Stimulated activated memory B cell treated with anti-CD40 and anti-IgM and Interleukin-4, amounts not matched to agents 10 μg/mL and 1 μg/mL and 100 μg/mL, for 72 hours (primary cell): ENCODE measurements at places on chromosomes 4 and X.

DNA sequence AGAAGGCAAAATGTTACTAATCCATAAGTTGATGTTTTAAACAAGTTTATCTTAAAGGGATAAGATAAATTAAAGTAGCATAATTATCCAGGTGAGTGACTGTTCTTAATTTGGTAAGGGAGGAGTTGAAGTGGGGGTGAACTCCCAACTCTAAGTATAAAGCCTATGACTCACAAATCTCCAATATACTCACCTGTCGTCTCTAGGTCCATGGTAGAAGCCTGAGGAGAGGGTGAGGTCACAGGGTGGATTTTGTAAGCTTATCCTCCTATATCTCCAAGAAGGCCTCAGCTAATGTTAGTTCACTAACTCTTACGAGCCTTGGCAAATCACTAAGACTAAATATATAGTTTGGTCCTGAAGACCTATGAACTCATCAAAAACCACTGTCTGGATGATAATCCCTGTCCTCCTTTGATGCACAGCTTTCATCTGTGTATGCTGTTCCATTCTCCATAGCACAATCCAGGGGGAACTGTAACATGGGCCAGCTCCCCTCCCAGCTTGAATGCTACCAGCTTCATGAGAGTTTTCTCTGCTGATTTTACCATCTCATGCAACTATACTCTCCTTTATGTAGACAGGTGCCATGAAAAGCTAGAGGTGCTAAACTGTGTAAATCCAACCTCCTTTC lies 158.7 kb downstream of the BTC start:
- no peak for ATAC-seq

DNA sequence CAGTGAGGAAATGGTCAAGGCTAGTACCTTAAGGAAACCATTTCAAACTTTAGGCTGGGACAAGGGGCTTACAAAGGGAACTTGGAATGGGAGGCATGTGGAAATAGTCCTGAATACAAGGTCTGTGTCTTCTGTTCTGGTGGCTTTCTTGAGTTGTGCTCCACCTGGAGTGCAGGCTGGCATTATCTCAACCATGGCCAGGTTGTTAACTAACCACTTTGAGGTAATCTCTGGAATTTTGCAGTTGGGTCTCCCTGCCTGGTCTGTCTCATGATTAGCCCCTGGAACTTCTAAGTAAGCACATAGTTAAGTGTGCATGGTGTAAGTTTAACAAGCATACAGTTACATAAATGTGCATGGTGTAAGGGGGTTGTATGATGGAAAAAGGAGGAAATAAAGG lies 77.5 kb downstream of the PCDH18 start:
- no peak for ATAC-seq

GRCh38 chr4:8383016-8383415 lies 57.5 kb downstream of the ACOX3 start:
- ATAC-seq = no peak

DNA sequence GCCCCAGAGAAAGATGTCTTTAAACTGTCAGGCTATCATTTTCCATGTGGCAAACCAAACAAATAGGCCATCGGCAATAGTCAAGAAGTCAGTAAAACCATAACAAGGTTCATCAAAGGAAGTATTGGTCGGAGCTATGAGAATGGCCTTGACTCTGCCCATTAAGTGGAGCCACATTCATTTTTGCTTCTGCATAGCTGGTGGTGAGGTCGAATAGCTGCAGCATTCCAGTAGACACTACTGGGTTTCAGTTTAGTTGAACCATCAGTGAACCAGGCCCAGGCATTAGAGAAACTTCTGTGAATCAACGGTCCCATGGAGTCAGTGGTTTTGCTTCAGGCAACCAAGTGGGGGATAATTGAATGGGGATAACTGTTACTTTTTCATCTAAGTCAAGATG lies 92.0 kb upstream of the MED14 start:
- no peak for ATAC-seq

DNA sequence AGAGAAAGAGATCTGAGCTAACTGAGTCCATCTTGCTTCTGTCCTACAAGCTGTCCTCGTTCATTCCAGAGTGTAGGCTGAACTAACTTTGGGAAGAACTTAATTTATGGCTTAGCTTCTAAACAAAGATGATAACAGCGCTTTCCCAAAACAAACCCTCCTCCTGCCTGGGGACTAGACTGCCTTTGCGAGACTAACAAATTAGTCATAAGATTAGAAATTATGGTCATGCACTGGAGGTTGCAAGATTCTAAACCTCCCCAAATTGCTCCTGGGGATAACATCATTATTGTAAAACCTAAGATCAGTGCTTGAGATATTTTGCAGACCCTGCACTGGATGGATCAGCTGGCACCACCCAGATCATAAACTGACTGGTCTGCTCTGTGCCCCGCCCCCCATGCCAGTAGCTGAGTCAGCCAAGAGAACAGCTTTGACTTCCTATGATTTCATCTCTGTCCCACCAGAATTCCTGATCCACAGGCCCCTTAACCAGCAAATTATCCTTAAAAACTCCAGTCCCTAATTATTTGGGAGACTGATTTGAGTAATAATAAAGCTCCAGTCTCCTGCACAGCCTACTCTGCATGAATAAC lies 883.3 kb downstream of the TRIML1 start:
- ATAC-seq = no peak

- ATAC-seq = peak; percentile 57
Measured at GRCh38 chr4:168585168-168586091, 88.6 kb downstream of the PALLD start.

- ATAC-seq = no peak
Measured at GRCh38 chr4:4812145-4812794, 47.2 kb upstream of the MSX1 start.

GRCh38 chrX:130301977-130302376 lies 33.3 kb upstream of the ZNF280C start:
- no peak for ATAC-seq

DNA sequence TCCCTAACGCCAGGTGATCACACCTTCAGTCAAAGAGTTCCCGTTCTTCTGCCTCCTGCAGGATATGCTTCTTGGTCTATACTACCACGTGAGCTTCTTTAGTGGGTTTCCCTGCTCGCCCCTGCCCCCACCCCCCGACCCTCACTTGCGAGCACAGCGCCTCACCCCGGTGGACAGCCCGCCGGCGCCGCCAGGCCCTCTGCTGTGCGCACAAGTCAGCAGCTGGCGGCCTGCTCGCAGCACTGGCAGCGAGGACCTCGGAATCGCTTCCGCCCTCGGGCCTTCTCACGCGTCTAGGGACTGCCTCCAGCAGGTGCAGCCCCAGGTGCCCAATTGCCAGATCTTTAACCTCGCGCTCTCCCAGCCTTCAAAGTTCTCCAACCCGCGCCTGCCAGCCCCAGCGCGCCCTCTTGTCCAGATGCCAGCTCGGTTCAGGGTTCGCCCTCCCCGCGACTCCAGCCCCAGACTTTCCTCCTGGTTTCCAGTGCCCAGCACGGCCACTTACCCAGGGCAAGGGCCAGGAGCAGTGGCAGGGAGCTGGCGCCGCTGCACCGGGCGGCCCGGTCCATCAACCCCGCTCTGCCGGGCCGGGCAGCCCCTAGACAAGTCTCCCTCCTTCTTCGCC lies 454 bp downstream of the BTC start:
- peak; percentile 75 for ATAC-seq

DNA sequence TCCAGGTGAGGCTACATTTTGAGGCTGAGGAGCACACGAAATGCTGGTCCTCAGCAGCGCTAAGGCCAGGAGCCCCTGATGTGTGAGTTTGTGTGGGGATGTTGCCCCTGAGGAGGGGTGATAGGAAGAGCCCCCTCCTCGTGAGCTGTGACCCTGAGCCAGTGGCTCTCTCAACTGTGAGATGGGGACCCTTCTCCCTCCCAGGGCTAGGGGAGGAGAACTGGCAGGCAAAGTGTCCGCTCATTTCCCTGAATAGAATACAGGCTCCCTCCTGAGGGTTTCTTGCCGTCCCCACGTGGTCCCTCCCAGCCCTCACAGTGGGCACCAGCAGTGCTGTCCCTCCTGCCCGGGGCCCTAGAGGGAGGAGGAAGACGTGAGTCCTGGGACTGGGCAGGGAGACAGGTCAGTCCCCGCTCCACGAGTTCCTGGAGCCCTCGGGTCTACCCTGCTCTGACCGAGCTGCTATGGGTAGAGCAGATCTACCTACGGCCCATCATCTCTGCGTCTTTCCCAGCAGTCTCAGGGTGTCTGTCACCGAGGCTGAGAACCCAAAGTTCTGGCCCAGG lies 21.0 kb upstream of the TBC1D14 start:
- ATAC-seq = no peak

- no peak for ATAC-seq
Measured at GRCh38 chr4:142929526-142929925, 83.4 kb upstream of the INPP4B start.

- no peak for ATAC-seq
Measured at GRCh38 chr4:14910411-14910810, 91.9 kb upstream of the CPEB2 start.

- ATAC-seq = no peak
Measured at GRCh38 chr4:187460016-187460415, 535.6 kb upstream of the ZFP42 start.

- ATAC-seq = no peak
Measured at GRCh38 chr4:183318656-183319055, 1.4 kb downstream of the CLDN22 start.

DNA sequence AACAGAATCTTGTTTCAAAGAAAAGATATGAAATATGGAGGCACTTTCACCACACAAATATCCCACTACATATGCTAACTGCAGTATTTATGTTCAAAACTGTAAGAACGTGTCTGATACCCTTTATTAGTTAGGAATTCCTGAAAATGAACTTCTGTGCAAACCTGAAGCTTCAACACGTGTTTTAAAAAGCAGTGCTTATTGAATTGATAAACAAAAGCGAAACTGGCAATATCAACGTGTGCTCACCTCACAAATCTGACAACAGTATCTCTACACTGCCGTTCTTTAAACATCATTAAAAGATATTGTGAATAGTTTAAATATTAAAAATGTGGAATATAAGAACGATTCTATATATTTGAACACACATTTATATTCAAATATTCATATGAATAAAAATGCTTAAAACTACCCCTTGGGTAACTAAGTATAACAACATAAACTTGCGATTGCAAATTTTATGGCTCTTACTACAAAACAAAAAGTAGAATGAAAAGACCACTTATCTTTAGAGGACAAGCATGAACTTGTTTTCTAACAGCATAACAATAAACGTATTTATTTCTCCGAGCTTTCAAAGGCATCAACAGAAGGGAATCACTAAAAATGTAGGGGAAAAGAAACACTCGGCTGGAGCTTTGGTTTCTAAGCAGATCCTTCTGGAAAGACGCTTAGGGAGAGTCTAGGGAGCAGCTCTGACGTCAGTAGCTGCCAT lies at the start of gene LRP2BP:
Gene LRP2BP (minus strand): TSS at position 687 of the 718 bp plus-strand sequence. CDS start 17,738 bp downstream, outside the sequence.
- no peak for ATAC-seq

DNA sequence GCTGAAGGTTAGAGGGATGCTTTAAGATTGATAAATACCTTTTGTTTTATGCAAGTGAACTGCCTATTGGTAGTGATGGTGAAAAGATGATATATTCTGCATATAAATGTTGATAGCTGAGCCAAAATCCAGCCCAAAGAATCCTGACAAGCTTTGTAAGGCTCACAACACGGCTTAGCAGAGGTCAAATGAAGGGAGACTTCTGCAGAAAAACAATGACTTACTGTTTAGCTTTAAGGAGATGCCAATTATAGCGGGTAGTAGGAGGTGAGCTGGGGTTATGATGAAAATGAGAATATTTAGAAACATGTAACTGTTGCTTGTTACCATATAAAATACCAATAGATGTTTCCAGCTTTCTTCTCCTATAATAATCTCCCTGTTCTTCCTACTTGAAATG lies 97.1 kb downstream of the AFF1 start:
- no peak for ATAC-seq

GRCh38 chr4:125780164-125780563 lies 465.4 kb downstream of the FAT4 start:
- no peak for ATAC-seq

GRCh38 chrX:17668929-17669328 lies 68.4 kb upstream of the SCML1 start:
- no peak for ATAC-seq

- ATAC-seq = no peak
Measured at GRCh38 chrX:3312109-3312508, 34.3 kb downstream of the MXRA5 start.

GRCh38 chrX:71930298-71930697 lies 19.7 kb downstream of the NHSL2 start:
- ATAC-seq = no peak

GRCh38 chr4:177271915-177272766 lies 37.5 kb upstream of the NEIL3 start:
- no peak for ATAC-seq

DNA sequence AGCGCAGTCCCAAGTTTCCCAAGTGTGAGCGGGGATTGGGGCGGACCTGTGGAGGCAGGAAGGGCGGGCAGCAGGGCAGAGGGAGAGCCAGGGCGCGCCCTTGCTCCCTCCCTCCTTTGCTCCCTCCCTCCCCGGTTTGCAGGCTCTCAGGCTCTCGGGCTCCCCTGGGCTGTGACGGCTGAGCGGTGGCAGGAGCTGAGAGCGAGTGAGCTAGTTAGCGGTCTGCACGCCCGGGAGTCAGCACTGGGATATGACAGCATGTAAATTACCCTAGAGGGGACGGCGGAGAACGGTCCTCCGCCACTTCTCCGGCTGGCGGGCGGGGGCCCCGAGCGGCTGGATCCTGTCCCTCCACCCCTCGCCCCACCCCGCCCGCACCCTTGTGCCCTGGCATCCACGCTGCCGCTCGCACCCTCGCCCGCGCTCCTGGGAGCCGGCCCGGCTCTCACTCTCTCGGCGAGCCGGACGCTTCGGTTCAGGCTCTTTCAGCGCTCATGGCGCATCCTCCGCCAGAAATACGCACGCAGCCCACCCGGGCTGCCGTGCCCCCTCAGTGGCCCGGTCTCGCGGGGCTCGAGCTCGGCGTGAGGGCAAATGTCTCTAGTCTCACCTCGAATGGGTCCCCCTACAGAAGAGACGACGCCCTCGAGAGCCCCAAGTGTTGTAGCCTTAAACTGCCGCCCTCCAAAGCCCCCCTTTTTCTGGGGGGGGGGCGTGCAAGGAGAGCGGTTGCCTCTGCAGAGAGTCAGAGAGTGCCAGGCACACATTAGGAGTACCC lies at the start of gene TSC22D3:
Gene TSC22D3 (minus strand): TSS at position 54 of the 778 bp plus-strand sequence. CDS start 368 bp downstream, outside the sequence.
- ATAC-seq = peak; percentile 79

- no peak for ATAC-seq
Measured at GRCh38 chrX:38452603-38453002, 100.2 kb downstream of the OTC start.

GRCh38 chr4:84483688-84484087 lies 15.4 kb downstream of the NKX6-1 start:
- ATAC-seq = no peak

- no peak for ATAC-seq
Measured at GRCh38 chrX:53440621-53441517, 6.7 kb upstream of the HSD17B10 start.
